ENCODE measurements at places on chromosomes 2 and 18.

DNA sequence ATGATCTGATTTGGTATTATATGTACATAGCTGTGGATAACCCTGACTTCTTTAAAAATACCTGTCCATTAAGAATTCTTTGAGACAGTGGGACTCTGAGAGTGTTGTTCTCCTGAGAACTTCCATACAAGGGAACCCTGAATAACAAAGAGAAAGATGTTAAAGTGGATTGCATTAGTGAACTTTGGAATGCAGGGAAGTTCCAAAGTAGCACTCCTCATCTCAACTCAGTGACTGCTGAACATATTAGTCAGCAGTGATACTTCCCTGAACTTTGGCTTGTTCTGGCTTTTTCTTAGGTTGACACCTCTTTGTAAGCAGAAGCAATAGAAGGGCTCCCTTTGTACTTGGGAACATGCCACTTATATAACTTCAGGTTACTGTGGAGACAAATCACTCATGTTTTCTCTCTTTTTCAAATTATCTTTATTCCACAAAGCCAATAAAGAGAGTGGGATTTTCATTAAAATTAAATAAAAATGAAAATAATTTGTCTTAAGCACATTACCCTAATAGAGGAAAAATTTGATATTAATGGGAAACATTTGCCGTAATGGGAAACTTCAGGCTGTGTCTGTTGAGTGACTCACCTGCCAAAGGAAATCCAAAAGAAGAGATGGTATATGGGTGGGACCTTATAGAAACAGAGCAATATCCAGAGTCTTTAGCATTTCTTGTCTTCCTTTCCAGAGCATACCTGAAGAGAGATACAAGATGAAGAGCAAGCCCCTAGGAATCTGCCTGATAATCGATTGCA lies 33.3 kb downstream of the CFLAR start:
- peak; percentile 93 for DNase-seq

GRCh38 chr18:3970929-3971328 lies 484.2 kb downstream of the DLGAP1 start:
- DNase-seq = no peak

- DNase-seq = no peak
Measured at GRCh38 chr18:61917818-61918217, 25.0 kb upstream of the RNF152 start.

GRCh38 chr2:100691846-100692245 lies 128.1 kb upstream of the NPAS2 start:
- DNase-seq = no peak

DNA sequence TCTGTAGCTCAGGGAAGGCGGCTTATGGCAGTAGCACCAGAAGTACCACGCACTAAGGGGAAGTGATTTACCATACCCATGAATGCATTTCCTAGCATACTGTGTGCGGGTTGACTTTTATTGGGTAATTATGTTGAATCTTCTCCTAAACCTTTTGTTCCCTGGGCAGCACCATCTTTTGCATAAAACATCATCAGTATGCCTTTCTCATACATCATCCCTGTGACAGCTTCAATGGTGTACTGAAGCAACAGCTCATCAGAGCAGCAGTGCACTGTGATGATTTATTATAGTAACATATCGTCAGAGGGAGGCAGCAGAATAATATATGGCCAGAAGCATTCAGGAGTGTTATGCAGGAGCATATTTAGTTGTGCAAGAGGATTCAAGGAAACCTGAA lies 204.9 kb downstream of the CDH7 start:
- no peak for DNase-seq

- peak; percentile 67 for DNase-seq
Measured at GRCh38 chr2:63189026-63189425, 138.4 kb downstream of the OTX1 start.

- DNase-seq = peak; percentile 92
Measured at GRCh38 chr2:98757904-98758421, 27.0 kb upstream of the MGAT4A start.

GRCh38 chr2:205704127-205704741 lies 21.9 kb downstream of the NRP2 start:
- no peak for DNase-seq

- DNase-seq = no peak
Measured at GRCh38 chr2:226578373-226578772, 221.2 kb downstream of the IRS1 start.

DNA sequence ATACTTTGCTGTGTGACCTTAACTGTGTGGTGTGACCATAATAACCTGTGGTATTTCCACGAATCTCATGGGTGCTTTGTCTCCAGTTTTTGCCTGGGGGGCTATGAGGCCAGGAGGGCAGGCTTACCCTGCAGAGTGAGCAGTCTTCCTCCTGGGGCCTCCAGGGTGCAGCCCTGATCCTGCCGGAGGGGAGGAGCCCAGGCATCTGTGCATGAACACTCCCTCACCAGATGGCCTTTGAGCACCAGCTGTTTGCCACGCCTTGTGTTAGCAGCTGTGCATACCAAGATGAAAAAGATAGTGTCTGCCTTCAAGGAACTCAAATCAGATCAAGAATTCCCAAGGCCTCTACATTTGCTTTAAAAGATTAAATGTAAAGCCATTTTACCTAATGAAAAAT lies 75.0 kb upstream of the RBM44 start:
- peak; percentile 67 for DNase-seq

DNA sequence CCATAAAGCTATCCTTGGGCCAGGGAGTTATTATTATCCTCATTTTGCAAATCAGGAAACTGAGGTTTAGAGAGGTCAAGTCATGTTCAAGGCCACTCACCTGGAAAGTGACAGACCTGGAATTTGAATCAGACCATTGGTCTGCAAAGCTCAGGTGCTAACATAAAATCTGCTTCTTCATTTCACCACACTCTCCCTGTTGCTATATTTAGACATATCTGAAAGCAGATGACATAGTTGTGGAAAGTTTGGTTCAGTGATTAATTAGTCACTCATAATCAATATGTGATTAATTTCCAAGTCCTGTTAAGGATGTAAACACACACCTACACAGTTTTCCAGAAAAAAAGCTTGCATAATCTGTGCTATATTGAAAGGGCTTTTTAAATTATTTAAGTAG lies 57.4 kb downstream of the LINC00305 start:
- no peak for DNase-seq

DNA sequence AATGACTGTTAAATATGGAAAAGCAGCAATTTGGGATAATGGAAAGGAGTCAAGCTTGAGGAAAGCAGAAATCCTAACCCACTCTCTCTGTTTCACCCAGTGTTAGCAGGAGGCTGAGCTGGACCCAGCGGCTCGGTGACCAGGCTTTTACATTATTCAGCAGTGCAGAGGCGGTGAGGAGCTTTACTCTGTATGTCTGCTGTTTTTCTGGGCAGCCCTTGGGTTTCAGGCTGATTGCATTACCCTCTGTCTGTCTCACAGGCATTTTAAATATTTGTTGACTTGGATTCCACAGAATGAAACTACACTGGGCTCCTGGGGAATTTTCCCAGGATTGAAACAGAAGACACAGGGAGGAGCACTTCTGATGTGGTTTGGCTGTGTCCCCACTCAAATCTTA lies 368.0 kb downstream of the GALR1 start:
- DNase-seq = no peak

DNA sequence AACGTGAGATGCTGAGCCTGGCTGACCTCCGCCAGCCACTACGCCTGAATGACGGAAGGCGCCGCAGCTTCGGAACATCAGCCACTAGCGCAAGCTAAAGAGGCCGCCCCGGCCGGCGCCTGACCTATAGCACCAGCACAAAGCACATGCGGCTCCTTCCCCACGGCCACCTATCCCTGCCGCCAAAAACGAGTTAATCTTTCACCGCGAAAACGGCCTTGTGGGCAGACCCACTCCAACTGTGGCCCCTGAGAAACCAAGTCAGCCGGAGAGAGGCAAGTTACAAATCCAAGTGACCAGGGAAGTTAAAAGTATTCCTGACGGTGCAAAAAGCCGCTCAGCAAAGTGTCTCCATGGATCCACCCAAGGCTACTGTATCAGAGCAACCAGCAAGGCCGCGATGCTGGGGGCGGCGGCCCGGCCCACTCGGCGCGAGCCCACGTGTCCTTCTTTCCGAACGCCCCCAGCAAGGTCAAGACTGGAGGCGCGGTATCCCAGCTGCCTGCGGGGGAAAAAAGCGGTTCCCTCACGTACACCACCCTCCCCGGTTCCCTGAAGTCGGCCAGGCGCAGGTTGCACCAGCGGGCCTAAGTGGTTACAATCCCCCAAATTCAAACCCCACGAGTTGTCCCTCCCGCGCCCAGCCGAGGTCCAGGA lies 575 bp downstream of the HSPD1 start:
- DNase-seq = peak; percentile 64

GRCh38 chr2:33083699-33084387 lies 137.1 kb downstream of the LTBP1 start:
- DNase-seq = no peak

DNA sequence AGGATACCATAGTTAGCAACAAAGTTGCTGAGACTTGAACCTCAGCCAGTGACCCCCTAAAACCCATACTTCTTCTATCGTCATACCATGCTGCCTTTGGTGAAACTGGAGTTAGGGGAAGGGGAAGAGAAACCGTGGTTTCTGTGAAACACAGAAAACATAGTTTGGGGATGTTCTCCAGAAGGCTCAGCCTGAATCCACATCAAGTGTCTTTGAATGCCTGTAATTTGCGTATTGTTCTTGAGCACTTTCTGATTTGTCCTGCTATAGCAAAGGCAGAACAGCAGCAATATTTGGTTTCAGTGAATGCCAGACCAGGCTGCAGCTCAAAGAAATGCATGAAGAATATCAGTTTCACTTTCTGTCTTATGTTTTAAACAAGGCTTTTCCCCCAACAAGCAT lies 258.7 kb downstream of the TTC32 start:
- no peak for DNase-seq

DNA sequence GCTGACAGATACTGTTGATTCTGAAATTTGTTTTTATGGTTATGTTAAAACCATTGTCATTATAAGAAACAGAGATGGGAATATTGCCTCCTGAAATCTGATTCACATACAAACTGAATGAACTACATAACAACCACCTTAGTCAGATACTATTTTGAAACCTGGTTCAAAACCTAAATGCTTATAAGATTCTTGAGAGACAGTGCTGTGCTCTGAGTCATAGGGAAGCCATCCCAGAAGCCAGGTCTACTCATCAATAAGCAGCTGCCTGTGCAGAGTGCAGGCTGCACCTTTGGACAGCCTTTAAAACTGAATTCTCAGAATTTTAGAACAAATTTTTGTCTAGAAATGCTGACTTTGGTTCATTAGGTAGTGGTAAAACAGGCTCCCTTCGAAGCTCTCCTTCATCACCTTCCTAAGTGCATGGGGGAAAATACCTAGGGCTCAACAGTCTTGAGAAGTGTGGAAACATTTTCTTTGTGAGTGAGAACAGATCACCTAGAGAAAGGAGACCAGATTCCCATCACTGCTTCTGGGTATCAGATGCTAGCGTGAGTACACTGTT lies at the start of gene SERPINB7:
TSS of gene SERPINB7 (plus strand) at position 253 of the 565 bp plus-strand sequence. CDS start 6,955 bp downstream, outside the sequence.
- DNase-seq = peak; percentile 91

DNA sequence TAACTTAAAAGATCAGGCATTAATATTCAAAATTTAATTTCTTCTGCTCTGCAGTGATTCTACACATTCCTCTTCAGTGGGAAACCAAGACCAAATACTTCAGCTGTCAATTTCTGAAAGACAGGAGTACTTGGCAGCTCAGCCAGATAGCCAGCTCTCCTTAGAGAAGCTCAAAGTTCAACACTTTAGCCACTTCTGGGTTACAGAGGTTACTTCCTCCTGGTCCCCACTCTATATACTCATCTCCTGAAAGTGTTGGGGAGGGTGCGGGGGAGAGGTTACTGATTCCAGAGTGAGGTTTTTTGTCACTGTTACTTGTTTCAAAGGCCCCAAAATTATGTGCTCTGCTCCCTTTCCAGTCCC lies 4.1 kb downstream of the CYTIP start:
- DNase-seq = no peak

- no peak for DNase-seq
Measured at GRCh38 chr2:851680-852079, 99.0 kb upstream of the SNTG2 start.

DNA sequence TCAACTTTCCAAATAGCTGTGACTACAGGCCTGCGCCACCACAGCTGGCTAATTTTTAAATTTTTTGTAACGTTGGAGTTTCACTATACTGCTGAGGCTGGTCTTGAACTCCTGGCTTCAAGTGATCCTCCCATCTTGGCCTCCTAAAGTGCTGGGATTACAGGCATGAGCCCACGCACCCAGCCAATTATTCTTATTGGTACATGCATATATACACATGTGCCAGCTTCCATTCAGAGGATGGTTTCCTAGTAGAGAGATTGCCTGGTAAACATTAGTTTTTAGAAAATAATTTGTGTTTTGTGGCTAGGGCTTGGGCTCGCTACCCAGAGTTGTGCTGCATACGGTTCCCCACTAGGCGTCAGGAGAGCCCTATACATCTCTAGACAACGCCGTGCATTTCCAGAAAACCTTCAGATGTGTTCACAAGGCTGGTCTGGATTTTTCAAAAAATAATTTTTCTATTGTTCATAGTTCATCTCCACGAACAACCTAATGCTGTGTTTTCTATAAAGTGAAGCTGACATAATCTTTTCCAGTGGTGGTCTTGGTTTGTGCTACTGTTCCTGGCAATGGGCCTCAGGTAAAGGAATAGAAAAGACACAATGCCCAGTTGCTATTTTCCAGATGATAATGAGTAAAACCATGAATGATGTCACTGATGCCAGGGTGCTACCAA lies 14.6 kb upstream of the AFG3L2 start:
- DNase-seq = peak; percentile 74

DNA sequence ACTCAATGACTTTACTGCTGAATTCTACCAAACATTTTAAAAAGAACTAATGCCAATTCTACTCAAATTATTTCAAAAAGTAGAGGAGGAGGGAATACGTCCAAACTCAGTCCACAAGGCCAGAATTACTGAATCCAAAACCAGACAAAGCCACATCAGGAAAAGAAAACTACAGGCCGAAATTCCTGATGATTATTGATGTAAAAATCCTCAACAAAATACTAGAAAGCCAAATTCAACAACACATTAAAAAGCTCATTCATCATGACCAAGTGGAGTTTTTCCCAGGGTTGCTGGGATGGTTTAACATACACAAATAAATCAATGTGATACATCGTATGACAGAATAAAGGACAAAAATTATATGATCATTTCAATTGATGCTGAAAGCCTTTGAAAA lies 103.9 kb upstream of the UBE2E3 start:
- peak; percentile 26 for DNase-seq

- no peak for DNase-seq
Measured at GRCh38 chr2:239790313-239790712, 234.8 kb downstream of the NDUFA10 start.

DNA sequence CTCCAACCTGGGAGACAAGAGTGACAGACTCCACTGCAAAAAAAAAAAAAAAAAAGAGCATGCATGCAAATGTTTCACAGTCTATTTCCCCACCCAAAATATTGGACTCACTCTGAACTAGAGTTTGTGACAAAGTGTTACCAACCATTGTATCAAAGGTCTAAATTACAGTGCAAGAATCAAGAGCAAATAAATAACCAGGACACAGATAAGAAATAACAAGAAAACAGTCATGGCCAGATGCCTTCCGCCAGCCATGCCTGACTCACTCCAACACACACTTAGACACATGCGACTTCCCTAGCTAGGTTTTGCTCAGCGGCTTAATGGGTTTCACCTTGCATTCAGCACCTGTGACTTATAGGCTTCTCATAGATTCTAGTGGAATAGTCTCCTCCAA lies 62.8 kb downstream of the CYB5A start:
- no peak for DNase-seq
